Stimulated activated CD4-positive, alpha-beta T cell treated with anti-CD3 and anti-CD28 coated beads, Interleukin-12 subunit alpha, Interleukin-12 subunit beta, amount 100 ng/mL, for 4 hours (primary cell): ENCODE measurements at places on chromosomes 12 and 14.

DNA sequence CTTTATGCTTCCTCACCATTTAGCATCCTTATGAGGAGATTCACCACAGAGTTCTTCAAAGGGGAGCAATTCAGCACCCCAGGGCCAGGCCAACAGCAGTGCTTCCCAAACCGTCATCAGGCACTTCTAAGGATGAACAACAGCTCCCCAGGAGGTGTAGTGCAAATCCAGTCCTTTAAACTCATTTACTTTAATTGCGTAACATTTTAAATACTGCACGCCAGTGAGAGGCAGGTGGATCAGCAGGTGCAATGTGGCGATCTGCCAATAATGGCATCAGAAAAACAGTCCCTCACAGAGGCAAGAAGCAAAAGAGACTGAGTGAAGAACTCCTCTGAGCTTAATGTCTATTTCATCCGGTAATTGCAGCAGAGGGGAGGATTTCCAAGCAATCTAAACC is 770.9 kb upstream of the FOXG1 start:
- DNase-seq = no peak

- DNase-seq = no peak
Measured at GRCh38 chr12:72493407-72493806, 221.2 kb downstream of the TRHDE start.

GRCh38 chr12:123519141-123520001 is 14.1 kb downstream of the RILPL1 start:
- no peak for DNase-seq

- peak; percentile 12 for DNase-seq
Measured at GRCh38 chr12:10140001-10140400, 10.0 kb upstream of the CLEC7A start.

GRCh38 chr14:91250912-91251311 is 6.4 kb upstream of the GPR68 start:
- no peak for DNase-seq

GRCh38 chr12:102503056-102503681 is 22.8 kb upstream of the IGF1 start:
- DNase-seq = no peak

DNA sequence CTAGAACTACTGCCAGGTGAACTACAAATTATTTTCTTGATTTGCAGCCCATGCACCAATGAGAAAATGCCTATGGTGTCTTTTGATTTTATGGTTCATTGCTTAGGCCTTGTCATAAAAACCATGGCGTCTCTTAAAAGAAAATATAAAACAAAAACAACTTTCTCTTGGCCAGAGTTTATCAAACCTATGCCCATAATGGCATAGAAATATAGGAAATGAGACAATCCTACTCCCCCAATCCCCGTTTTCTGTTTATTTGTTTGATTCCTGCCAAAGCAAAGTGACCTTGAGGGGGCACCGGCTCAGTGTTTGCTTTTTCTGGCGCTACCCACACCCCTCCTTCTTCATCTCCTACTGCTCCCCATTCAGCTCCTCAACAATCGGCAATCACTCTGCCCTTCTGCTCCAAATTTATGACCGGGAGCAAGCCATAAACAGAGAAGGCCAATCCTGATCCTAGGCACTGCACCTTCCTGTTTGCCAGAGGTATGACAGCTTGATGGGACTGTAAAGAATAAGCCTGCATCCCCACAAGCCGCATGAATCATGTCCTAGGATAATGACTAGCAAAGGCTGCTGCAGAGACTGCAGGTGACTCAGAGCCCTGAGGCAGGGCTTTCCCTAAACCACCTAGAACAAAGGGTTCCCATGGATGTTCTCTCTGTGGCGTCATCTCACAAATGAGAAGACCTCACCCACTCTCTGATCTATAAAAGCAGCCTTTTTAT is 874.9 kb downstream of the NRXN3 start:
- DNase-seq = no peak

- no peak for DNase-seq
Measured at GRCh38 chr12:121300083-121300819, 3.7 kb upstream of the CAMKK2 start.

DNA sequence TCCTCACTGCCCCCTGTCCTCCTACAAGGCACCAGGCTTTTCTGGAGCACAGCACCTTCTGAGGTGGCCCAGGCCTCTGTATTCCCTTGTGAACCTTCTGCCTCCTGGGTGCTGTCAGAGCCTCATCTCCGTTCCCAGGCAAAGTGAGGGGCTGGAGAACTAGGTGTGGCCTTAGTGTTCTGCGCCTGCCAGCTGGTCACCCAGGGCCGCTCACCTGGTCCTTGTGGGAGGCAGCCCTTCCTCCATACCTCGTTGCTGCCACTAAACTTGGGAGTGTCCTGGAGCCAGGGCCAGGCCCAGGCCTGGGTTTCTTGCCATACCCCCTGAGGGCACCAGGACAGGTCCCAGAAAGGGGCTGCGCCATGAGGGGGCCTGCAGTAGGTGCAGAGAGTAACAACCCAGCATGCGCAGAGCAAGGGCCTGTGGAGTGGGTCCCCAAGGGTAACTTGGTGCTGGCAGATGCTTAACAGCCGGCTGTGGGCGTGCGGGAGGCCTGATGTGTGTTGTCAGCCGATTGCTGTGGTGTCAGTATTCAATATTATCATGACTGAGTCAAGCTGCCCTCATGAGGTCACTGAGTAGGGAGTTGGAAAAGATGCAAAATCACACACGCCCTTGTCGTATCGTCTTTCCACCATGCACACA is 17.1 kb downstream of the OTUB2 start:
- no peak for DNase-seq

DNA sequence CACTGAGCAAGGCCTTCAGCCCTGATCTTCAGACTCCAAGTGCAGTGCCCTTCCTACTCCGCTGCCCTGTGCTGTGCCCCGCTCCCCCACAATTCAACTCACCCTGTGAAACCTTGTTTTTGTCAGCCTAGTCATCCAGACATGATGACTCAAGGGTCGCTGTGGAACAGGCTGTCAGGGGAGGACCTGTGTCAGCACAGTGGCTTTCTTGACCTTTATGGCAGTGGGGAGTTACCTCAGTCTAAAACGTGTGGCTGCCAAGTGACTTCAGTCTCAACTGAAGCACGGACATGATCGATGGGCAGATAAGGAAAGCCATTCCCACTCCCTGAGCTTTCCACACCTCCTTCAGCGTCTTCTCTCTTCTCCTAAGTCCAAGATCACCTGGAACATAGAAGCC is 16.3 kb upstream of the FLVCR2 start:
- DNase-seq = peak; percentile 50

DNA sequence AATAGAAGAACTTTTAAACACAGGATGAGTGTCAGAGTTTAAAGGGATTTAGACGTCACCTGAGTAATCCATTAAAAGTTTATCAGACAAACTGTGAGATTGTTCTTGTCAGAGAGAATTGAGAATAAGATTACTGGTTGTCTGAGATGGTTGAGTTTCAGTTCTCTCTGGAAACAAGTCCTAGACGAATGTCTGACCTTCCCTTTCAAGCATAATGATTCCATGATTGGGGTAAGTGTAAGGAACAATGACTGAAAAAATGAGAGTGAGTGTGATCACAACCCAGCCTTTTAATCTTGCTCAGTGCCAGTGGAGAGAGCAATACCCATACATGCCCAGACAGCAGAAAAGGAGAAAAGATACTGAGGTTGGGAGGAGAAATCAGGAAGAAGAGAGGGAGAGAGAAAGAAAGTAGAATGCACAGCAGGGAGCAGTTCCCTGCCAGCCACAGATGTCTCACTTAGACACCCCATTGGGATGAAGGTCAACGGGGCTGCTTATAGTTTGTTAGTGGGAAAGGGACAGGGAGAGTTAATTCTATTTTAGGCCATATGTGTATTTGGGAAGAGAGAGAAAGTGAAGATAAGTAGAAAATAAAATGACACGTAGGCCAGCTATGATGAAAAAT is 4.3 kb downstream of the GRIP1 start:
- DNase-seq = no peak

GRCh38 chr12:113973109-113973904 is 7.2 kb upstream of the RBM19 start:
- no peak for DNase-seq

DNA sequence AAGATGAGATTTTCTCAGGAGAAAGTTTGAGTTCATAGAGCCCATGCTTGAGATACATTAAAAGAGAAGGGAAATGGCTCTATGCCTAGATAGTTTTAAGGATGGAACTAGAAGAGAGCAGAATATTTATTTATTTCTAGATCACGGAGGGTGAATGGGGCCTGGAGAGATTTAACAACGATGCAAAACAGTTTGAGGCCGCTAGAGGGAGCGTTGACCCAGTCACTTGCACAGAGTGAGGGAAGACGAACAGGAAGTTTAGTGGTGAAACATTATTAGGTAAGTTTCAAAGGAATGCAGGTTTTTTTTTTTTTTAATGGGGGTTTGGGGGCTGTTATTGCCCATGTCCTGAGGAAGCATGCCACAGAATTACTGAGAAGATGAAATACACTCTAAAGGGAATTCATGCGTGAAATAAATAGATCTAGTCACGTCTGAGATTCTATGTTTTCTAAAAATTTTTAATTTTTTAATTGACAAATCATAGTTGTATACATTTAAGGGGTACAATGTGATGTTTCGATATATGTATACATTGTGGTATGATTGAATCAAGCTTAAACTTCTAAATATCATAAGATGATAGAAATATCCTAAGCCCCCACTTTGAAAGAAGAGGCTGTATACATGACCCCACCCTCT is 14.8 kb upstream of the PPP1R1A start:
- DNase-seq = peak; percentile 48

- no peak for DNase-seq
Measured at GRCh38 chr12:43835264-43835655, 621 bp upstream of the TMEM117 start.

DNA sequence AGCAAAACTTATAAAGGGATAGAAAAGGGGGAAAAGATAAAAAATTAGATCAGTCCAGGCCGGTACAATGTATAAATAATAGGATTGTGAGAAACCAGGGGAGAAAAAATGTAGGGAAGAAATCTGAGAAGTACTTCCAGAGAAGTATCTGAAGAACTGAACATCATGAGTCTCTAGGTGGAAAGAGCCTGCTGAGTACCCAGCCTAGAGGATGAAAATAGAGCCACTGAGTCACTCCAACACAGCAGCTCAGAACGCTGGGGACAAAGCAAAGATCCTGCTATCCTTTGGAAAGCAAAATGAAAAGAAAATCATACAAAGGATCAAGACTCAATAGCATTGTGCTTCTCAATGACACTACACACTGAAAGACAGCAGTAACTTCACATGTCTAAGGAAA is 138.0 kb downstream of the ANO6 start:
- no peak for DNase-seq
